ENCODE measurements at places on chromosomes 12 and 14.

- peak; percentile 83 for DNase-seq
Measured at GRCh38 chr12:93098077-93098476, 169.0 kb upstream of the EEA1 start.

DNA sequence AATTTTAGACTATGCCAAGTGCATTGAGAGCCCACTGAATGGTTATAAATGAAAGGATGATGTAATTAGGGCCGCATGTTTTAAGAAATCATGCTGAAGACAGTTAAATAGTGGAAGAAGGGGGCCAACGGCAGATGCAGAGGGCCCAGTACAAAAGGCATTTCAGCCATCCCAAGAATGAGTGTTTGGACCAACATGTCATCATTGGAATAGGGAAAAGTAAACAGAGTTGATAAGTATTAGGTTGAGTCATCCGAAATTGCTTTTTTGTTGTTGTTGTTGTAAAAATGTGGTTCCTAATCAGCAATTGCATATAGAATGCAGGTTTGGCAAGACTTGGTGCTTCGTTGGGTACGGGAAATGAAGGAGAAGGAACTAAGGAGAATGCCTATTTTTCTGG lies 29.5 kb downstream of the BMP4 start:
- DNase-seq: no peak

GRCh38 chr12:50746431-50746830 lies 17.5 kb upstream of the ATF1 start:
- DNase-seq: no peak

DNA sequence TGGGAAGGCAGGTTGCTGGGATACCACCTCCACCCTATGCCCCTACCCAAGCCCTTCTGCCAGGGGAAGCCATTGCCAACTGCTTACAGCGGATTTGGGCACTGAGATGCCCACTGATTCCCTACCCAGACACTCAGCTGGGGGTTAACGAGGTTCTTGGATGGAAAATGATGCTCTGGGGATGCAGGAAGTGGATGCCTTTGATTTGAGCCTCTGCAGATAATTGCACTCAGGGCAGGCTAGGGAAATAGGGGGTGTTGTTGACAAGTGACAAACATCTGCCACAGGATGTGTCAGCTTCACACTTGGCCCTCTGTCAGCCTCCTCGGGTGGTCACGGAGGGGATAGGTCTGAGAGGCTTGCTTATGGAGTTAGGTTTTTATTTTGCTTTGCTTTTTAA lies 57.4 kb downstream of the RPH3A start:
- no peak for DNase-seq

GRCh38 chr12:132275110-132275531 lies 54.3 kb downstream of the GALNT9 start:
- DNase-seq: no peak

DNA sequence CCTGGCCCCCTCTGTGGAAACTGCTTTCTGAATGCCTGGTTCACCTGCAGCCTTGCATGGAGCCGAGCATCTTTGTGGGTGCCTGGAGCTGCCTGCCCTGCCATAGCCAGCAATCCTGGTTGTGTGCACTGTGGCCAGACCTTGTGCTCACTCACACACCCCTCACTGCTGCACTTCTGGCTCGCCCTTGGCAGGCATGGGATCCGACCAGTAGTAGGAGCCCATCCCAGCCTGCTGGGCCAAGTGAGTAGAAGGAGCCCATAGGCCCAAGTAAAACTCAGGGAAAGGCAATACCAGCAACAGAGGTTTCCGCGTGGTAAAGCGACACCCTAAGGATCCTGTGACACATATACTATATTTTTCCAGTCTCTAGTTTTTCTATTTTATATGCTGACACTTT lies 270.0 kb upstream of the NAV3 start:
- DNase-seq: no peak

DNA sequence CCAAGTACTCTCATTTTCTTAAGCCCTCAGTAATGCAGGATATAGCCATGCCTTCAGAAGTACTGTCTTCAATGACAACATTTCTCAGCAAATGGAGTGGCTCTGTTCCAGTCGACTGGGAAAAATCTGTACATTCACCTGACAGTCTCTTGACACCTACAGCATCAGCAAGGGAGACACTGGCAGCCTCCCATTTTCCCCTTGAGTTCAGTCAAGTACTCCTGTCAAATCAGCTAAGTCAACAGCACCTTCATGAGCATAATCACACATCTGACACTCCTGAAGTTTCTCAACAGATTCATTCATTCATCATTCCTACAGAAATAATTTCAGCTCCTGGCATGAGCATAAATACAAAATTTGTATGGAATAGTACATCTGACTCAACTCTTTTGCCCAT lies 46.1 kb downstream of the INTS13 start:
- no peak for DNase-seq

DNA sequence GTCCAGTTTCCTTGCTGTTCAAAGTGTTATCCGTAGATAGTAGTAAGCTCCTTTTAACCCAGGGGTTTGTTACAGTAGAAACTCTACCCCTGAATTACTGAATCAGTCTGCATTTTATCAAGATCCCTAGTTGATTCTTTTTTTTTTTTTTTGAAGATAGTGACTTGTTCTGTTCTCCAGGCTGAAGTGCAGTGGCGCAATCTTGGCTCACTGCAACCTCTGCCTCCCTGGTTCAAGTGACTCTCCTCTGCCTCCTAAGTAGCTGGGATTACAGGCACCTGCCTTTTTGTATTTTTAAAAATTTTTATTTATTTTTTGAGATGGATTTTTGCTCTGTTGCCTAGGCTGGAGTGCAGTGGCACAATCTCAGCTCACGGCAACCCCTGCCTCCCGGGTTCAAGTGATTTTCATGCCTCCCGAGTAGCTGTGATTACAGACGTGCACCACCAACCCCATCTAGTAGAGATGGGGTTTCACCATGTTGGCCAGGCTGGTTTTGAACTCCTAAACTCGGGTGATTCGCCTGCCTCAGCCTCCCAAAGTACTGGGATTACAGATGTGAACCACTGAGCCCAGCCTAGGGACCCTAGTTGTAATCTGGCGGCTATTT lies 10.5 kb downstream of the LARP4 start:
- DNase-seq: no peak

DNA sequence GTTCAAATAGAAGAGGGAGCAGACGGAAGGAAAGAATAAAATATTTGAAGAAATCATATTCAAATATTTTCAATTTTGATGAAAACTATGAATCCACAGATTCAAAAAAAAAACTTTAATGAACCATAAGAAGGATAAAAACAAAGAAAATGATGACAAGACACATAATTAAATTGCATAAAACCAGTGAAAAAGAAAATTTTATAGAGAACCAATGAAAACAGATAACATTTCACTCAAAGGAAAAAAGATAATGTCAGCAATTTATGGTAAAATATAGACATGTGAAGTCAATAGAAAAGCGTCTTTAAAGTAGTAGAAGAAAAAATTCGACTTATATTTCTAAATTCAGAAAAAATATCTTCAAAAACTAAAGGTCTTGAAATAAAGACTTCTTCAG lies 546.5 kb upstream of the ATXN7L3B start:
- no peak for DNase-seq

GRCh38 chr12:85644508-85644907 lies 191.7 kb downstream of the RASSF9 start:
- no peak for DNase-seq

- no peak for DNase-seq
Measured at GRCh38 chr12:101828463-101829196, 2.1 kb downstream of the GNPTAB start.

Measured in hematopoietic multipotent progenitor cell treated with erythropoietin and hydrocortisone succinate and interleukin-3 and kit ligand, for 15 days (in vitro differentiated cells).